Omental fat pad (tissue), 4 donors: ENCODE measurements at places on chromosomes 5 and 9. TPM values are rescaled to one million over a fixed set of nuclear protein-coding genes. Genes with fewer than 3 reads are reported as not detected.

GRCh38 chr9:98372077-98372836, 116.8 kb upstream of the TBC1D2 start:
- no peak for DNase-seq

Gene SYNPO
- 18.8 TPM for total RNA-seq

DNA sequence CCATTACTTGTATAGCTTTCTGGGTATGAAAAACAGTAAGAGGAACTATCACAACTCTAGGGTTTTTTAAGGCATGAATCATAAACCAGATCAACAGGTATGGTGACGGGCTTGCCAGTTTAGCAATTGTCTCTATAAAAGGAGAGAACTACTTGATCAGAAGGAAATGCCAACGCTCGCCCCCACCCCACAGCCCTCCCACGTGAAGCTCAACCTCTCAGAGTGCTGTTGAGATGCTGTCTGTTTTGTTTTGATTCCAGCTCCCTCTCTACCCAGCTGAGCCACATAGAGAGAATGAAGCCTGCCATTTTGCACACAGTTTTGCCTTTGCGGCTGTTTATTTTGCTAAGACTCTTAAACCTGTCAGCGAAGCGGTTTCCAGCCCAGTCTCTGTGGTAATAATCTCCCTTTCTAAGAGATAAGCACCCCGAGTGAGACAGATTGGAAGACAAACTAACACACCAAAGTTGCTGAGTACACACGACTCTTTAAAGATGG, 257.9 kb upstream of the ANKRD55 start:
- DNase-seq, result no peak

Gene C1QTNF3
- 8.2 TPM for total RNA-seq

- DNase-seq, result no peak
Observed at GRCh38 chr5:147782110-147783028, at the start of gene JAKMIP2. Gene JAKMIP2 (minus strand): TSS chr5:147782728. CDS start chr5:147671806, 110,922 bp downstream.

DNA sequence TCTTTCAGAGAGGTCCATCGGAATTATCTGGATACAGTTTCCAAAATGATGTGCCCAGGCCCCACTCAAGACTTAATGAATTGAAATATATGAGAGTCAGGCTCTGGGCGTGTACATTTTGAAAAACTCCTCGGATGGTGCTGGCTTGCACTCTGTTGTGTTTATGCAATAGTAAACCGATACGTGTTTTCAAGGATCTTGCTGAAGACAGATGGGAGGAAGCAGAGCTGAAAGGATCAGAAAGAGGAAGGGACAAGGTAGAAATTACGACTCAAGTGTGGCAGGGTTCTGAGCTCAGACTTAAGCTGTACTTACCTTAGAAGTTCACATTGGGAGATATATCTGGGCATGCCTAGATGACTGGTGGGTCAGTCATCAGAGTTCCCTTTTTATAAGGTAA, 13.7 kb upstream of the STOM start:
- no peak for DNase-seq
